Stimulated activated CD8-positive, alpha-beta memory T cell treated with anti-CD3 and anti-CD28 coated beads, Interleukin-15, amount 100 ng/mL, for 4 hours (primary cell): ENCODE measurements at places on chromosomes 13 and 19.

DNA sequence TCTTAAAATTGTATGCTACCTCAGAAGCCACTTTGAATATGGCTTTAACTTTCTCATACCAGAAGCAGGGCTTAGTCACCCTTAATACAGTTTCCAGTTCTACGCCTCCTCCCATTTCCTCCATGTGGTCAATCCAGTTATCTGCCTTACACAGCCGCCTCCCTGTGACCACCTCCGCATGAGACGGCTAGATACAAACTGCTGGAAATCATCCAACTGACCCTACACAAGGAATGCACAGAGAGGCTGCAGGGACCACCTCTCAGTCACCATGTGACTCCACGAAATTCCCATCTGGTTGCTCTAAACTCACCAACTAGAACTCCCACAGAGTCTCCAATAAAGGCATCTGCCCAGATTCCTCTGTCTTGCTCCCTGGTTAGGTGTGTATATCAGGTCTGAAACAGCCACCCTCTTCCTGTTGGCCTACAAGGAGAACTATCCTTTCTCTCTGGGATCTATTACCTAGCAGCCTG lies 6.8 kb downstream of the ZNF564 start:
- no peak for DNase-seq

DNA sequence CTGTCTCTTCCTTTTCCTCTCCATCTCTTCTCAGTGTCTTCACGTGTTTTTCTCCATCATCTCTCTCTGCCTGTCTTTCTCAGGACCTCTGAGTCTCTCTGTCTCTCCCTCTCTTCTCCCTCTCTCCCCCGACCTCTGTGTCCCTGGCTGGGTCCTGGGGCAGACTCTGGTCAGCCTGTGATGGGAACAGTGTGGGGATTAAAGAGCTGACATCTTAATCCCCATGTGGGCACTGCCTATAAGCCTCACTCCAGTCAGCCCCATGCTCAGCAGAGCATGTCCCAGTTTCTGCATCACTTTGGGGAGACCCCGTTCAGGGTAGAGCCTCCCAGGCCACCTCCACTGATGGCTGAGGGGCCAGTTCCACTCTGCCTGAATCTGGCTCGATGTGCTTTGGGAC lies 16.2 kb downstream of the EGLN2 start:
- DNase-seq, result no peak

- DNase-seq, result peak; percentile 74
Measured at GRCh38 chr19:13154911-13155471, 4.8 kb downstream of the IER2 start.

DNA sequence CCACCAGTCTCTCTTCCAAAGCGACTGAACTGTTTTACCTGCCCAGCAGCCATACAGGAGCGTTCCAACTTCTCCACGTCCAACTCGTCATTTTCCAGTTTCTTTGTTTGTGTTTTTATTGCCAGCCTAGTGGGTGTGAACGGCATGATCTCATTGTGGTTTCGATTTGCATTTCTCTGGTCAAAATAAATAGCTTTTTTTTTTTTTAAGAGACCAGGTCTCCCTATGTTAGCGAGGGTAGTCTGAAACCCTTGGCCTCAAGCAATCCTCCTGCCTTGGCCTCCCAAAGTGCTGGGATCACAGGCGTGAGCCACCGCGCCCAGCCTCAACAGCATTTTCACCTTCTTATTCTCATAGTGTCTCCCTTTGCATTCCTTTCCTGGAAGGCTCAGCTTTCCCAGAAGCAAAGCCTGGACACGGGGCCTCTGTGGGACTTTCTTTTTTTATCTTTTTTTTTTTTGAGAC lies 4.2 kb upstream of the JSRP1 start:
- no peak for DNase-seq

DNA sequence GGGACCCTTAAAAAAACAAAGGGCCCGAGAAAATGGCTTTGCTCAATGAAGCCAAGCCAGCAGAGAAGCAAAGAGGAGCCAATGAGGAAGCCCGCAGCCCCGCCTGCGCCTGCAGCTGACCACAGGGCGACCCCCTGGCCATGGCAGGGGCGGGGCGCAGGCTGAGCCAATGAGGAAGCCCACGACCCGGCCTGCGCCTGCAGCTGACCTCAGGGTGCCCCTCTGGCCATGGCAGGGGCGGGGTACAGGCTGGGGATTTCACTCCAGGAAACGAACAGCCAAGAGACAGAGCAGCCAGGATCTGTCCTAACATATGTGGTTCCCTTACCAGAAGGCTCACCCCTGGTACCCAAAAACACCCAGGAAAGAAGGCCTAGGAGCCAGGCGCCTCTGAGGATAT lies 101.4 kb downstream of the STK24 start:
- DNase-seq, result no peak

DNA sequence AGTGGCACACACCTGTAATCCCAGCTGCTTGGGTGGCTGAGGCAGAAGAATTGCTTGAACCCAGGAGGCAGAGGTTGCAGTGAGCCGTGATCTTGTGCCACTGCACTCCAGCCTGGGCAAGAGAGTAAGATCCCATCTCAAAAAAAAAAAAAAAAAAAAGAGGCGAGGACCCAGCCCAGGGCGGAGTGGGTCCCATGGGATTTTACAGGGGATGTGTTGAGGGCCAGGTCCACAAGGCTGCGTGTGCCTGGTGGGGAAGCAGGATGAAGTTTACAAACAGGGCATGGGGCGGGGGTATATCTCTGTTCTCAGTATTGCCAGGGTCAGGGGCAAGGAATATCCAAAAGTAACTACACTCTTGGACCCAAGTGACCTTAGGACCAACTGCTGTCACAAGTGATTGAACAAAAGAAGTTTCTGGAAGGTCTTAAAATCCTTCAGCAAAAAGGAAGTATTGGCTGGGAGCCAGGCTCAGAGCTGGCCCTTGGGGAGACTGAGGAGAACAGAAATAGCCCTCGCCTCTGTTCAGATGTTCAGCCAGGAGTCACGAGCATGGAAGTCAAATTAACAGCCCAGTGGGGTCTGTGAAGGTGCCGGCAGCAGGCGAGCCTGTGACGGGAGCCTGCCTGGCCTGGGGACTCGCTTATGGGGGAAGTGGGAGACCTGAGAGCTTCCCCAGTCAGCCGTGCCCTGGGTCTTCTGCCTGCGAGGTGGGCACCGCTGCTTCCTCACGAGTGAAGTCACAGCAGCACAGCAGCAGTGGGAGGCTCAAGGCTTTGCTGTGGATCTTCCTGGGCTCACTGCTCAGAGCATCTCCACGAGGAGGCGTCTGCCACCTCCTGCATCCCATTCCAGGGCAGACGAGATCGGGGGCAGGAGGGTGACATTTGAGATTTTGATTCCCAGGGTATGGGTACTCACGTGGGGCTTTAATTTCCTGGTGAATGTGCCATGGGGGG lies 6.4 kb downstream of the MYO9B start:
- DNase-seq, result no peak
